ENCODE measurements at places on chromosomes 7 and 10.

DNA sequence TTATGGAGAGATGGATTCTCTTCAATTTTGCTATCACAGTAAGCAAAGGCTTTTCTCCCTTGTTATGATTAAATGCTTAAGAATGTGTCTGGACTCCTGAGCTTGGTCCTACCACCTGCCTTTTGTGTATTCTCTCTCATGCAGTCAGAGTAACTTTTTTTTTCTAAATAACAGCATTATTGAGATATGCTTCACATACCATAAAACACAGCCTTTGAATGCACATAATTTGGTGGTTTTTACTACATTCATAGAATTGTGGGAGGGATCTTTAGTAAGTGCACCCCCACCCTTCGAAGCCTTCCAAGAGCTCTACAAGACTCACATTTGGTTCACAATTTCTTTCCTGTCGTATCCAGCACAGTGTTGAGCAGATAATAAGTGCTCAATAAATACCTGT lies 175.5 kb downstream of the ADAM12 start:
- DNase-seq, result no peak

GRCh38 chr7:118870187-118870586 lies 645.7 kb downstream of the ANKRD7 start:
- DNase-seq, result no peak

GRCh38 chr7:27126596-27127327 lies 3.8 kb downstream of the HOXA4 start:
- no peak for DNase-seq

GRCh38 chr7:95897557-95898251 lies 125.3 kb downstream of the DYNC1I1 start:
- DNase-seq, result no peak

DNA sequence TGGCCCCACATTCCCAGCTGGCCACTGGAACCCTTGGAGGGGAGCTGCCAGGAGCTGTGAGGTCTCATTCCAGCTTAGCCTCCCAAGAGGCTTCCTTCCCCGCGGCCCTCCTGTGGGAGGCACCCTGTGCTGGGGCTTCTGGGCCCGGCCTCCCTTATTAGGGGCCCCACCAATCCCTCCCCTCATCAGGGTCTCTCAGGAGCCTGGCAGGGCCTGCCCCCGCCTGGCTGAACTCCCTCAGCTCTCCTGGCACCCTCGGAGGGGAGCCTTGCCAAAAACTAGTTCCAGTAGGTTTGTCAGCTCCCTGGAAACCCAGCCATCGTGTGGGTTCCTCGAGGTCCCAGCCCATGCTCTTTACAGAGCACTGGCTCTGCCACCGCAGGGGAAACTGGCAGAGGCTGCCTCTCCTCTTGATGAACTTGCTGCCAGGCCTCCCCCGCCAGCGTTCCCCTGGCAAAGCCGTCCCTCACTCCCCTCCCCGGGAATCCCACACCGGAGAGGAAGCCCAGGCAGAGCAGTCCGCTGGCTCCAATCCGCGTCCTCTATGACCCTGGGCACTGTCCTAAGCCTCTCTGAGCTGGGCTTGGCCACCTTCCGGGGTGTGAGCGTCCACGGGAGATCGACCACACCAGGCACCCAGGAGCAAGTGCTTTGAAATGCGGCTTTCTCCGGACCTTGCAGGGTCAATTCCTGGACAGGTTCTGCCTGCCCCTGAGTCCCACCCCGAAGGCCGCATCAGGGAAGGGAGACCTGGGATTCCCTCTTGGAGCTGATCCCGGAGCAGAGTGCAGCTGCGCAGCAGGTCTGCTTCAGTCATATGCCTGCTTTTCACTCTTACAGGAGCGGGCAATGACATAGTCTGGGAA lies 139.8 kb downstream of the ARHGAP22 start:
- no peak for DNase-seq

DNA sequence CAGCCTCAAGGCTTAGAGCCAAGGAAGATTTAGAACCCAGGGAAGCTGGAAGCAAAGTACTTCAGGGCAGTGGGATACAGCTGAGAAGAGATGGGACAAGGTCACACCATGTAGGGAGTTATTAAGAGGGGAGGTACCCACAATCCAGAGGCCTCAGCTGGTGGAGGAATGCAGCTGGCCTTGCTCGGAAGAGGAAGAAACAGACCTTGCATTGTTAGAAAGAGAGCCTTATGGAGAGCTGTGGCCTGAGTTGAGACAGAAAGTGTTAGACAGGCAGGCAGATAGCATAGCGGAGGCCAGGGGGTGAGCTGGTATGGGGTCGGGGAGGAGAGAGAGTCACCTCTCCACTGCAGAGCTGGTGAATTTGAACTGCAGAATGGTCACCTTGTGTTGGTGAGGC lies 173.1 kb downstream of the JCAD start:
- DNase-seq, result no peak

GRCh38 chr7:146670532-146670931 lies 553.9 kb downstream of the CNTNAP2 start:
- DNase-seq, result no peak

GRCh38 chr7:90648107-90648506 lies 52.0 kb downstream of the CDK14 start:
- no peak for DNase-seq

DNA sequence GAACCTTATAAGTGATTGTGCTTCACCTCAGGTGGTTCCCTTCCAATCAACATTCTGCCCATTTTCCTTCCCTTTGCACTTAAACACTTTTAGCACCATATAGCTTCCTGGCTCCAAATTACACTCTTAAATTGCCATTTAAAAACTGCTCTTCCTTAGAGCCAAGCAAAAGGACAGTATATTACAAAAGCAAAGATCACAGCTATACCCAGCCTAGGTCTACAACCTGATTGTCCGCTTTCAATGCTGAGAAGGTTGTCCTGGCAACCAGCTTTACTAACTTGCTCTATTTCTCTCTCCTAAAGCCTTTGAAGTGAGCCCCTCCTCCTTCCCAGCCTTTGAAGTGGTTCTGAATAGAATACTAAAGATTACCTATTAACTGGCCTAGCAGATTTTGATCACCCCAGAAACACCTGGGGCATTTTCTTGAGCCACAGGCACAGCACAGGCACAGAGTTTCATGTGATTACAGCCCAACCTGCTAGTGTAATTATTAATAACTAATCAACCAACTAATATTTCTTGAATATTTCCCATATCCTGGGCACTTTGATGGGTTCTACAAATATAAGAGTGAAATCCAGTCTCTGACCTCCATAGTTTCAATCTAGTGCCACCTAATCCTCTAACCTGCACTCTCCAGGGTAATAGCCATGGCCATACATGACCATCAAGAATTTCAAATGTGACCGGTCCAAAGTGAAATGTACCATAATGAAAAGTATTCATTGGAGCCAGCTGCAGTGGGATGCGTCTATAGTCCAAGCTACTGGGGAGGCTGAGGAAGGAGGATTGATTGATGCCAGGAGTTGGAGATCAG lies 63.6 kb upstream of the TRIM24 start:
- no peak for DNase-seq

DNA sequence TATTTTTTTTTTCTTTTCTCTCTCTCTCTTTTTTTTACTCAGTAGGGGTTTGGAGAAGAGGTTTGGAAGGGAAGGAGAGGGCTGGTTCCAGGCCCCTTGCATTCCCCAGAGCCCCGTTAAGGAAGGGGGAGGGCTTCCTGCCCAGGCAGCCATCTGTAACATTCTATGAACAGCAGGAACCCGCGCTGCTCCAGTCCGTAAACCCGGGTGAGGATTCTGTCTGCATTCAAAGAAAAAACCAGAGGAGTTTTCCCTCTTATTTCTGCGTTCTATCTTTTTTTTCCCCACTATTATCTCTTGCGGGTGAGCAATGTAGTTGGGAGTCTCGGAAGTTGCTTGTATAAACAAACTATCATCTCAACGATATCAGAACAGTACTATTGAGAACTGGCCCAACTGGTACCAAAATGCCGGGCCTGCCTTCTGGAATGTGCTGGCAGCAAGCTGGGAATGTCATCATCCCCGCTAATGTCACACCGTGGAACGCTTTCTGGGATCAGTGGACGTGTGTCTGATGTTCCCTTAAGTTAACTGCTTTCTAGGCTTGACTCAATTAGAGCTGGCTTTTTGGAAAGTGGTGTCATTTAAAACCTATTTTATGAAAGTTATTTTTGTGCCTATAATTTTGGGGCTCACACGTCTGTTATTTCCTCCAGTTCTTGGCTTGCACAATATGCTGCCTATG lies 153.1 kb upstream of the MEOX2 start:
- no peak for DNase-seq

DNA sequence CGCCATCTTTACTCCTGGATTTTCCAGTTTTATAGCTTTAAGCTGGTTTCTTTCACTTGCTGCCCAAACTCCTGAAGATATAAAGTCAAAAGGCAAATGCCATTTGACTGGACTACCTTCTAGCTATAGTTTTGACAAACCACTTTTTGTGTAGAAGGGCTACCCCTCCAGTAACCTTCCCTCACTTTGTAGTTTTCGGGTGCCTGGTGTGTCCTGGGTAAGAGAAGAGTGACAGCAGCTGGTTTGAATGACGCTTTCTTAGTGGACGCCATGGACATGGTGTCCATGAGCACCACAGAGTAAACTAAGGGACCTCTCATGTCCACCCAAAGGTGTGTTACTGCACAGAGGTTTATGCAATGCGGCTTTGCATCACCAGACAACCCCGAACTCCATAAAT lies 21.2 kb upstream of the PITRM1 start:
- no peak for DNase-seq

GRCh38 chr10:12349629-12350166 lies 351 bp downstream of the CAMK1D start:
- no peak for DNase-seq

- DNase-seq, result peak; percentile 51
Observed at GRCh38 chr7:112594397-112594796, 113.6 kb downstream of the LSMEM1 start.

DNA sequence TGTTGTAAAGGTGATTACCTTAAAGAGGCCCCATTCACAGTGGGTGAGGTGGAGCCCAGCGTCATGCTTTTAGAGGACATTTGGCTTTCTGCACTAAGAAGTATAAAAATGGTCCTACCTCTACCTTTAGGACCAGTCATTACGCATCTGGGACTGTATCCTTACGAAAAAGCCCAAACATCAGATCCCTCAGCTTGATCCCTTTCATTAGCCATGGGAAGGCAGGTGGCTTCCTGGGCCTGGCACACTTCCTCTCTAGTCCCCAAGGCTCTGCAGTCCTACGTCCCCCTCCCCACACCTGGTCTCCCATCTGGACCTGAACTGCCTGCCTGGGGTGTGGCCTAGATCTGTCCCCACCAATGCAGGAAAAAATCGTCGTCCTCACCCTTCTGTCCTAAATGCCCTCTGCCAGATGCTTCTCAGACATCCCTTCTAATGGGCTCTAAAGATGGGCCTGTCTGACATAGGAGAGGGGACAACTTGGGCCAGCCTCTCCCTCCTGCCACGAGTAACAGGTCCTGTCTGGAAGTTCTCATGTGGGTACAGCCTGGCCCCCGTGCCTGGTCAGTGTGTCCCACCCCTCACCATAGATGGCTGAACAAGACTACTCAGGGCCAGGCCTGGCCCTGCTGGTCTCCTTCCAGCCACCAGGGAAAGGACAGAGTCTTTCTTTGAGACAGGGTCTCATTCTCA lies 11.8 kb upstream of the SLC18A3 start:
- DNase-seq, result no peak

DNA sequence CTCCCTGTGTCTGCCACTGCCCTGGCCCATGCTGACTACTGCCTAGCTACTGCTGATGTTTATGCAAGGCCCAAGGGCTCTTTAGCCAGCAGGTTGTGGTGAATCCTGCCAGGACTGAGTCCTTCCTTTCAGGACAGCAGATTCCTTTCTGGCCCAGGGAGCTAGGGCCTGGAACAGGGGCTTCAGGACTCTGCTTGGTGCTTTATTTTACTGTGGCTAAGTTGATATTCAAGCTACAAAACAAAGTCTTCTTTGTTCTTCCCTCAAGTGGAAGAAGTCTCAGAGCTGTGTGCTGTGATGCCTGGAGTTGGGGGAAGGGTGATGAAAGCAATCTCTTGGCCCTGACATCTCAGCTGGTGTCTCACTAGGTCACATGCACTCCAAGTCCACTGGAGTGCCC lies 66.2 kb upstream of the NME8 start:
- DNase-seq, result no peak
